Glutamatergic neuron (in vitro differentiated cells): ENCODE measurements at places on chromosomes 1 and 21. TPM values are rescaled to one million over a fixed set of nuclear protein-coding genes. Genes with fewer than 3 reads are reported as not detected.

Gene GLMN
- 9.6 TPM for total RNA-seq

Gene FCGR3A
- not detected for total RNA-seq

Gene ZNF697
- 41.9 TPM for total RNA-seq

Gene INAVA
- 2.4 TPM for total RNA-seq

Gene FMOD
- not detected for total RNA-seq

Gene ACADM
- 70.3 TPM for total RNA-seq

Gene MPL
- not detected for total RNA-seq

Gene RUNX3
- 0.15 TPM for total RNA-seq

DNA sequence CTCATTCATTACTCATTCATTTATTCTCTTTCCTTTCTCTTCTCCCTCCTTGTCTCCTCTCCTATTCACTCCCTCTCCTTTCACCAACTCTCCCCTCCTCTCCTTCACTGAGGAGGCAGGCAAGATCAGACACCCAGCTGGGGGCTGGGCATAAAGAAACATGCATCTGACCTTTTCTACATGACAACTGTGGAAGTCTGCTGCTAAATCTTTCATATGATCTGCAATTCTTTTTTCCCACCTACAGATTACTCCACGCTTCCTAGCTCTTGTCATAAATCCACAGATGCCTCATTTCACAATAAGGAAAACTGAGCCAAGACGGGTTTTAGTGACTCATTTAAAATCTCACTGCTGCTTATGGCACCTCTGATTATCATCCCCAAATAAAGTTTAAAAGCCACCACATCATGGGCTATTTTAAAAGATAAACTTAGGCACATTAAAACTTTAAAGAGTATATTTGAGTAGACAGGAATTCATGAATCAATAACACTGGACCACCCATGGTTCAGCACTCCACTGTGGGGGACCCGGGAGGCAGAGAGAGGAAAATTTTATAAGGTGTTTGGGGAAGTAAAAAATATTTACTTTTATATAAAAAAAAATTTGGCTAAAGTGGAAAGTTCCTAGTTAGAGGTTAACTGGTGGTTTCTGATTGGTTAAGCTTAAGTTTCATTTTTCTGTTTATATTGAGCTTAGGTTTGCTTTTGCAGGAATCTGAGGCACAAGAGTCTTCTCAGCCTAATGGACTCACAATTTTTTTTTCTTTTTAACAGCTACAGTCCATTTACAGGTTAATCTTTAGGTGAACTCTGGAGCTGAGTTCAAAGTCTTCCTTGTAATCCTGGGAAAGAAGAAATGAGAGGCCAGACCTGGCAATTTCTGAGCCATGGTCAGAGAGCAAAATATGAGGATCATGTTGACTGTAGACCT, 55.8 kb upstream of the DNAH14 start:
- DNase-seq, result no peak

DNA sequence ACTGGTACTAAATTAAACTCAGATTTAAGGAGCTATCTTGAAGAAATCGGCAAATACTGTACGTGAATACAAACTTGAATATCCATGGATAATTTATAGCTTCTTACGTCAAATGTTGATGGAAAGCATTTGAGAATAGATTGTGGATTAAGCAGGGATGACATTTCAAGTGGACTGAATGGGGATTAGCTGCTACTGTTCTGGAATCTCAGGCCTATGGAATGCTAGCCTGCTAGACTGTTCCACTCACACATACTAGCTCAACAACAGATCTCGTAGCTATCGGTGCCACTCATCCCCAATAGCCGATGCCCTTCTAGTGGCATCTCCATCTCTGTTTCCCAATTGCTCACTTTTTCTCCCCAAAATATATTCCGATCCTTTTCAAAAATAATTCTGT, 62.0 kb upstream of the USP25 start:
- no peak for DNase-seq

DNA sequence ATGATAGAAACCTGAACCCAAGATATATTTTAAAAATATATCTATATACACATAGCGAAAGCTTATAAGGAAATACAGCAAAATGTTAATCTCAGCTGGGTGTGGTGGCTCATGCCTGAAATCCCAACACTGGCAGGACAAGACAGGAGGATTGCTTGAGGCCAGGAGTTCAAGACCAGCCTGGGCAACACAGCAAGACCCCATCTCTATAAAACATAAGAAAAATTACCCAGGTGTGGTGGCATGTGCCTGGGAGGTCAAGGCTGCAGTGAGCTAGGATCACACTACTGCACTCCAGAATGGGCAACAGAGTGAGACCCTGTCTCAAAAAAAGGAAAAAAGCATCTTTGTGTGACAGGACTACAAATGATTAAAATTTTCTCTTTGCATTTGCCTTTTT, 6.0 kb upstream of the SRM start:
- DNase-seq, result no peak

DNA sequence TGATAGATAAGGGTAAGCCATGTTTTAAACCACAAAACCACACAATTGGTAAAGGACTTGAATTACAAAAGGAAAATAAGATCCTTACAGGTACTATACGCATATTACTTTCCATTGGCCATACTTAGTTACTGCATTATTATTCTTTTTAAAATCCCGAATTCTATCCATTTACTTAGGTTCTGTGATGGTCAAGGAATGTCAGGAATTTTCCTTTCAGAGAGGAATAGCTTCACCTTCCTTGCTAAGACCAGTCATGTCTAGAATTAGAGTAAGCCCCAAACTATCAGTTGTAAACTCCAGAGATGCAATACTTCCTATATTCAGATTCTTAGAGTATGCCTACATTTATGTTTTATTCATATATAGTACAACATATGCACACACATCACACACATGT, 13.7 kb downstream of the EFCAB7 start:
- no peak for DNase-seq

DNA sequence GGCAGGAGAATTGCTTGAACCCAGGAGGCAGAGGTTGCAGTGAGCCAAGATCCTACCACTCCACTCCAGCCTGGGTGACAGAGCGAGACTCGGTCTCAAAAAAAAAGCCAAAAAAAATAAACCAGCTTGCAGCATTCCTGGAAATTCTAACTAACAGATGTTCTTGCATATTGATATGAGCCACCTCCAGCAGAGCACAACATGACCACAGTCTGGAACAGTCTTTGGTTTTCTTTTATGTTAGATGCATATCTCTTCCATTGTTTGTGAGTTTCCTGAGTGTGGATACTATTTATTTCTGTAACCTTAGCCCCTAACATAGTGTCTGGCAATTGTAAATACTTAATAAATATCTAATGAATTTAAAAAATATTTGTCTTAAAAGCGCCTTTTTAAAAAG, 23.9 kb downstream of the IFNAR1 start:
- no peak for DNase-seq

GRCh38 chr1:22139817-22140216, 3.1 kb downstream of the WNT4 start:
- DNase-seq, result no peak

DNA sequence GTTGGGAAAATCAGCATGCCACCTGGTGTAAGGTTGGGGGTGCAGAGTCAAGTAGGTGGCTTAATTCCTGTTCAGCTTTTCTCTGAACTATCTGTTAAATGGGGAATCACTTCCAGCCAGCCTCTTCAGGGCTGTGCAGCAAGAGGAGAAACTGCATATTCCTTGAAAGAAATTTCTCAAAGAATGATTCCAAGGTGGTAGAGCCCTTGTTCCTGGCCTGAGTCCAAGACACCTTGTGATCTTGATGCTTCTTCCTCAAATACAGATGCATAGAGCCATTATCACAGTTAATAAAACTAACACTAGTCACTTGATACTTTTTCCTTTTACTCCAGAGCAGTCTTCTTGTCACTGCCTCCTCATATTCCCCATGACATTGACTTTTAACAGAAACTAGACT, 5.2 kb downstream of the TXLNA start:
- DNase-seq, result no peak

DNA sequence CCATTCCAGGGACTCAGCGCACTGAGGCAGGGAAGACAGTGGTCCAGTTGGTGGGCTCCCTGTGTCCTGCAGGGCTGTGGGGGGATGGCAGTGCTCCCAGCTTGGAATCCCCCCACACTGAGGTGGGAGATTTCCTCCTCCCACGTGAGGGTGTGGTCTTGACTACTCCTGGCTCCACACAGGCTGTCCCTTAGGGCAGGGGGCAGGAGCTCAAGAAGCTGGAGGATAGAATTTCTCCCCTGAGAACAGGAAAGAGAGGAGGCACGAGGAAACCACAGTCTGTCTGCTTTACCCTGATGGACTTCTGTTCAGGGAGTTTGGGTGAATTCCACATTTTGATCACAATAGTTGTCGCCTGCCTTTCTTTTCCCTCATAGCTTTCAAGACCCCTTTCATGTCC, 62.1 kb downstream of the CACNA1E start:
- no peak for DNase-seq

GRCh38 chr1:184387476-184388318, 868 bp downstream of the C1orf21 start:
- peak; percentile 68 for DNase-seq

DNA sequence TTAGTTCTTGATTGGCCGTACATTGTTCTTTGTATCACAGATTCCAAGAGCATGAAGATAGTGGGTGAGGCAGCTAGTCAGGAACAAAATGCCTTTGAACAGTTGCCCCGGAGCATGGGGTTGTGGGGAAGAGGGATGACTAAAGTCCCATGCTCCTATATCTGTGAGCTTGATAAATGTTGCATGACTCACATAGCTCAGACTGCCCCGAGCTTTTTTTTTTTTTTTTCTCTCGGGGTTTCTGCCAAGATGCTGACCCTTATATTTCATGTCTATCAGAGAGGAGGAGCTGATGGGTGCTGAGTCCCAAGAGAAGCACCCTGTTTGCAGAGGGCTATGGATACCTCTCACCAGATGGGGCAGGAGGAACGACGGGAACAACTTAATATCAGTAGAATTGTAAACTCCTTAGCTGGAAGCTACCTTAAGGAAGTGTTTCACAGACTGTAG, 40.6 kb downstream of the SRRM1 start:
- DNase-seq, result no peak

GRCh38 chr1:87252406-87252805, 76.3 kb upstream of the LMO4 start:
- no peak for DNase-seq

DNA sequence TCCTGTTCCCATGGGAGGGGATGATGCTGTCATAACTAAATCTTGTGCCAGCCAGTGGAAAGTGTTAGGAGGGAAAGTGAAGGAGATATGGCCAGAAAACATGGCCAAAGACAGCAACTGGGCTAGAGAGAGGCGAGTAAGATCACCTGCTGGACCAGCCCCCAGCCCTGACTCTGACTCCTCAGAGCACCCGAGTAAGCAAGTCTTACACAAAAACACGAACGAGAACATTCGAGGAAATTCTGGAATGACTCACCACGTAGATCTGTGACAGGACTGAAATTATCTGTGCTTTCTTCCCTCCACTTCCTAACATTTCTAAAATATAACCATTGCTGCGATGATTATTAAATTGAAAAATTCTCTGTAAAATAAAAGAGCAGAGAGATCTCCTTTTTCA, 9.2 kb downstream of the ZNF496 start:
- no peak for DNase-seq

DNA sequence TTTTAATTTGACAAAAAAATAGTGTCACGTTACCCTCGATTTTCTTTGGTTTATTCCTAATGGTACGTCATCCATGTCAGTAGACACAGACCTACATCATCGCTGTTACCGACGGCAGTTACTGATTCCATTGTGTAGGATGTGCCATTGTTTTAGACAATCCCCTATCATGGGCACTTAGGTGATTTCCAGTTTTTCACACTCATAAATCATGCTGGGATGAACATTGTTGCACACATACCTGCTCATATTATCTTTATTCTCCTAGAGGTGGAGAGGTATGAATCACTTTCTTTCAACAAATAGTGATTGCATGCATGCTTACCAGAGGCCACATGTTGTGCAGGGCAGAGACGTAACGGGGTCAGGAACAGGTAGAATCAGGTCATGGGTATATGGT, 79.7 kb upstream of the EFHD2 start:
- DNase-seq, result no peak

GRCh38 chr1:109111386-109112055, 2.4 kb upstream of the ELAPOR1 start:
- DNase-seq, result no peak

GRCh38 chr1:202632241-202632640, 78.0 kb downstream of the SYT2 start:
- no peak for DNase-seq

DNA sequence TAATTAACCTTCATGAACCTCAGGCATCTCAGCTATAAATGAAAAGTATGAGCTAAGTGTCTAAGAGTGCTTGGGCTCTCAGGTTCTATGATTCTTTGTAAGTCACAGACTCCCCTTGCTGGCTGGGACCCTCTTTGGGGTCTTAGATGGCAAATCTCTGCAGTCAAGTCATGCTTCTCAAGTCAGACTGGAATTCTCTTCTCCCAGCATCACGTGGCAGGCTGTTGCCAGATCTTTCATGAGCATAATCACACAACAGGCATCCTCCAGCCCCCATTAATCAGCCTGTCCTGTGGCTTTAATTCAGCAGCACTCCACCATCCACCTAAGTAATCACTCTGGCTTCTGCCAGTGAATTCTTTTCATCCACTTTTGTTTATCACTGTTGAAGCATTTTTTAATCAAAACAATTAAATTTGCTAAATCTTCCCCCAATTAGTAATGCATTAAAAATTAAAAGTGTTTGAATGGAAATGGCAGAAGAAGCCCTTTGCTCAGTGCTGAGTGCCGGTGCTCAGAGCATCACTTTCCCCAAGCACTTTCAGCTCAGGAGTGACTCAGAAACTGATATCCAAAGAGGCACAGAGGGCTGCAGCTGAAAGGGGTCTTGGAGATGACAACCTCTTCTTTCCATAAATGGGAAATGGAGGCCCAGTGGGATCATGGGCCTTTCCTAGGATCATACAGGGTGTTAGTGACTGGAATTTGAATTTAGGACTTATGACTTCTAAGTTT, 50.2 kb downstream of the C8A start:
- no peak for DNase-seq
